ENCODE measurements at places on chromosomes 7 and 10. TPM values are rescaled to one million over a fixed set of nuclear protein-coding genes. Genes with fewer than 3 reads are reported as not detected.
A peak's percentile ranks its signal among the peaks of the same experiment; 100 is the strongest.

DNA sequence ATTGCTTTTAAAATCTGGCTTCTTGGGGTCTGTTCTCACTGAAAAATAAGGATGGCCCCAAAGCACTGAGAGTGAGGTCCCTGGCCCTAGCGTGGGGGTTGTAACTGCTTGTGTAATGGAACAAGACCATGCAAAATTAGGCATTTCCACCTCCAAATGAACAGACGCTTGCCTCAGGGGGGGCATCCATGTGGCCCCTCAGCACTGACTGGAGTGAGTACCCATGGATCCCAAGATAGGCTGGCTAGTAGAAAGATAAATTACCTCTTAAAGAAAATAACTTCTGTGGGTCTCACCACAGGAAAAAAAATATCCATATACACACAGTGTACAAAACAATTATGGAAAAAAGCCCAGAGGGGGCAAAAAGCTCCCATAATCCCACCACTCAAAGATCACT lies 15.2 kb upstream of the CPA1 start:
- no peaks in the 10 kb centered on the region for H3K27me3 ChIP-seq
- no peak overlapping the region for H3K4me3 ChIP-seq
- no peak for DNase-seq
- H3K36me3 ChIP-seq = no peaks in the 10 kb centered on the region

POLR2J2 gene
- total RNA-seq = 0.45 TPM

GRCh38 chr7:45136106-45137060 lies 21.2 kb upstream of the RAMP3 start:
- no peaks in the 10 kb centered on the region for H3K36me3 ChIP-seq
- H3K4me3 ChIP-seq = no peak overlapping the region
- DNase-seq = no peak

GRCh38 chr10:75234683-75235374 lies 928 bp downstream of the COMTD1 start:
- DNase-seq = no peak
- H3K4me3 ChIP-seq = peak overlapping the region; percentile 91
- H3K36me3 ChIP-seq = peaks cover 24% of the 10 kb centered on the region
- no peaks in the 10 kb centered on the region for H3K27me3 ChIP-seq
- H3K4me1 ChIP-seq = peaks cover 38% of the 10 kb centered on the region
- peak overlapping the region; percentile 93 for H3K27ac ChIP-seq

ATG9B gene
- 0.42 TPM for total RNA-seq

GRCh38 chr10:80580638-80581468 lies 43.2 kb downstream of the SH2D4B start:
- H3K4me1 ChIP-seq = no peaks in the 10 kb centered on the region
- H3K27me3 ChIP-seq = no peaks in the 10 kb centered on the region
- no peaks in the 10 kb centered on the region for H3K36me3 ChIP-seq

DNA sequence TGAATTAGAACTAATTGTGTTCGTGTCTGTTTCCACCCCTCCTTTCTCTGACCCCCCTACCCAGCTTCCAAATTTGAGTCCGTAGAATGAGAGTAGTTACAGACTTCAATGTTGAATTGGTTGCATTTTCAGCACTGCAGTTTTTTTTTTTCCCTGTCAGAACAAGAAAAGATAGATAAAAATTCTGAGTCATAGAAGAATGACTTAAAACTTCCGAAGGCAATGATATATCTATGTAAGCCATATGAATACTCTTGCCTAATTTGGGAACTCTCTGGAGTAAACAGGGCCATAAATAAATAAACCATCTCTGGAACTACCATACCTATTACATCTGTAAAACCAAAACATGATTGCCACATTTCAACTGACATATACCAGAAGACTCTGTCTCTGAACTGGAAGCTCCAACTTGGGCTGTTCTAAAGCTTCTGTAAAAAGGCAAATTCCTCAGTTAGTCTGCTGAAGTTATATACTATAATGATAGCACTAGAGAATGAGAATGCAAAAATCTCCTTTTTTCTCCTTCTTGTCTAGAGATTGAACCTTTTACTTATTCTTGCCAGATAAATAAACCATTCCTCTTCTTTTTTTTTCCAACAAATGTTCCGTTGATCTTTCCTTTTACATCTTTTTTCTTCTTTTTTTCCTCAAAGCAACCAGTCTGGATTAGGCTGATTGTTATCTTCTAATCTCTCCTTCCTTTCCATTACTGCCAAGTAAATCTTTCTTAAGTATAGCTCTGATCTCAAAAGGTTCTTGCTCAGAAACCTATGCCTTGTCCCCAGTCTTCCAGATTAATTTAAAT lies 23.5 kb downstream of the VCL start:
- H3K4me1 ChIP-seq = peaks cover 92% of the 10 kb centered on the region
- peaks cover 6% of the 10 kb centered on the region for H3K36me3 ChIP-seq
- H3K27me3 ChIP-seq = no peaks in the 10 kb centered on the region
- DNase-seq = no peak

DNA sequence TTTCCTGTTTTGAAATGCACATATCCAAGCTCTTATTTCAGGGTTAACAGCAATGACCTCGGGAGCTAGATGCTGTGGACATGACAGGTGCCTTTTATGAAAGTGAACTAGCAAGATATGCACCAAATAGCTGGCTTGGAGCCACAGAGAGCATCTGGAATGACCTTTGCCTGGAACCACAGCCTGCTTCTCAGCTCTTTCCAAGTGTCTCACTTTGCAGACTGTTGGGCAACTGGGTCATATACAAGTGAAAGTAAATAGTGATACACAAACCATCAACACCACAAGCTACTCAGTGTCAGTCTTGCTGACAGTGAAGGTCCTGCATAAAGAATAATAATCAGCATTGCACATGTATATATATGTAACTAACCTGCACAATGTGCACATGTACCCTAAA lies 183.5 kb downstream of the RNF133 start:
- DNase-seq = no peak
- H3K27ac ChIP-seq = no peak overlapping the region
- H3K36me3 ChIP-seq = no peaks in the 10 kb centered on the region

ADCY1 gene
- total RNA-seq = 0.42 TPM

DNA sequence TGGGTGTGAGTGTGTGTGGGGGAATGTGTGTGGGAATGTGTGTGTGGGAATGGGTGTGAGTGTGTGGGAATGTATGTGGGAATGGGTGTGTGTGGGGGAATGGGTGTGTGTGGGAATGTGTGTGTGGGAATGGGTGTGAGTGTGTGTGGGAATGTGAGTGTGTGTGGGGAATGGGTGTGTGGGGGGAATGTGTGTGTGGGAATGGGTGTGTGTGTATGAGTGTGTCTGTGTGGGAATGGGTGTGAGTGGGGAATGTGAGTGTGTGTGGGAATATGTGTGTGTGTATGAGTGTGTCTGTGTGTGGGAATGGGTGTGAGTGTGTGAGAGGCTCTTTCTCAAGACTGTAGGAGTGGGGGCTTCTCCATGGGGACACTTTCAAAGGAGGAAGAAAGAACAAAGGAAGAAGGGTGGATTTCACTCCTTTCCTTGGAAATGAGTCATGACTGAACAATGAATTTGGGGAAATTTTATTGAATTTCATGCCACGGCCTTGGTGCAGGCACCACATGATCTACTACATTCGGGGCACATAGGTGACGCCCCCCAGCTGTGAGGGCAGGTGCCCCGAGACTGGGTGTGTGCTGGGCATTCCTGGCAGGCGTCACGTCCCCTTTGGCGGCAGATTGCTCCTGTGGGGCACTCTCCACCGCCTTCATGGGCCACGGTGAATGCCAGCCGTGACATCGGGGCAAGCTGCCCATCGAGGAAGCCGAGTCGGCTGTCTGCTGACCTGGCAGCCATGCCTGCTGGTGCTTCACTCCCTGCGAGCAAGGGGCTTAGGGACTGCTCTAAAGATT lies 88.8 kb upstream of the INSIG1 start:
- peak overlapping the region; percentile 68 for H3K27ac ChIP-seq
- peaks cover 7% of the 10 kb centered on the region for H3K4me1 ChIP-seq
- H3K4me3 ChIP-seq = no peak overlapping the region
- no peak for DNase-seq
- no peaks in the 10 kb centered on the region for H3K36me3 ChIP-seq
- no peaks in the 10 kb centered on the region for H3K27me3 ChIP-seq

NUDT5 gene
- total RNA-seq = 19.9 TPM

- H3K4me3 ChIP-seq = no peak overlapping the region
- no peak overlapping the region for H3K27ac ChIP-seq
- no peaks in the 10 kb centered on the region for H3K36me3 ChIP-seq
- no peaks in the 10 kb centered on the region for H3K27me3 ChIP-seq
- no peak for DNase-seq
- no peaks in the 10 kb centered on the region for H3K4me1 ChIP-seq
Observed at GRCh38 chr10:131077724-131078123, 233.8 kb downstream of the TCERG1L start.

RPEL1 gene
- total RNA-seq = not detected

FAM237B gene
- total RNA-seq = not detected

DNA sequence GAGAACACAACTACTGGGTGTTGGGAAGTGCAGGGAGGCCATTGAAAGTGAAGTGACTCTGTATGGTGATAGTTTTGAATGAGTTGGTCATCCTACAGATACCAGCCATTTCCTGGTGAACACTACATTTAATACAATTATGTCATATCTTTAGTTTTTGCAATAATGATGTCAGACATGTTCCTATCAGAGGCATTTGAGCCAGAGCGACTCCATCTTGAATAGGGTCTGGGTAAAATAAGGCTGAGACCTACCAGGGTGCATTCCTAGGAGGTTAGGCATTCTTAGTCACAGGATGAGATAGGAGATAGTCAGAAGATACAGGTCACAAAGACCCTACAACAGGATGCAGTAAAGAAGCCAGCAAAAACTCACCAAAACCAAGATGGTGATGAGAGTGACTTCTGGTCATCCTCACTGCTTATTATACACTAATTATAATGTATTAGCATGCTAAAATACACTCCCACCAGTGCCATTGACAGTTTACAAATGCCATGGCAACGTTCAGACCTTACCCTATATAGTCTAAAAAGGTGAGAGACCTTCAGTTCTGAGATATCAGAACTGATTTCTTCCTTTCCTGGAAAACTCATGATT lies 28.2 kb downstream of the ADK start:
- DNase-seq = no peak
- no peaks in the 10 kb centered on the region for H3K27me3 ChIP-seq
- H3K4me3 ChIP-seq = no peak overlapping the region
- H3K4me1 ChIP-seq = peaks cover 19% of the 10 kb centered on the region
- H3K36me3 ChIP-seq = no peaks in the 10 kb centered on the region
- no peak overlapping the region for H3K27ac ChIP-seq

GRCh38 chr7:125391921-125392320 lies 462.3 kb upstream of the POT1 start:
- no peak for DNase-seq
- H3K27me3 ChIP-seq = no peaks in the 10 kb centered on the region
- no peak overlapping the region for H3K27ac ChIP-seq
- H3K36me3 ChIP-seq = no peaks in the 10 kb centered on the region
- no peaks in the 10 kb centered on the region for H3K4me1 ChIP-seq

GRCh38 chr7:132607656-132608055 lies 31.4 kb upstream of the PLXNA4 start:
- no peak for DNase-seq
- no peaks in the 10 kb centered on the region for H3K27me3 ChIP-seq
- no peak overlapping the region for H3K27ac ChIP-seq

DNA sequence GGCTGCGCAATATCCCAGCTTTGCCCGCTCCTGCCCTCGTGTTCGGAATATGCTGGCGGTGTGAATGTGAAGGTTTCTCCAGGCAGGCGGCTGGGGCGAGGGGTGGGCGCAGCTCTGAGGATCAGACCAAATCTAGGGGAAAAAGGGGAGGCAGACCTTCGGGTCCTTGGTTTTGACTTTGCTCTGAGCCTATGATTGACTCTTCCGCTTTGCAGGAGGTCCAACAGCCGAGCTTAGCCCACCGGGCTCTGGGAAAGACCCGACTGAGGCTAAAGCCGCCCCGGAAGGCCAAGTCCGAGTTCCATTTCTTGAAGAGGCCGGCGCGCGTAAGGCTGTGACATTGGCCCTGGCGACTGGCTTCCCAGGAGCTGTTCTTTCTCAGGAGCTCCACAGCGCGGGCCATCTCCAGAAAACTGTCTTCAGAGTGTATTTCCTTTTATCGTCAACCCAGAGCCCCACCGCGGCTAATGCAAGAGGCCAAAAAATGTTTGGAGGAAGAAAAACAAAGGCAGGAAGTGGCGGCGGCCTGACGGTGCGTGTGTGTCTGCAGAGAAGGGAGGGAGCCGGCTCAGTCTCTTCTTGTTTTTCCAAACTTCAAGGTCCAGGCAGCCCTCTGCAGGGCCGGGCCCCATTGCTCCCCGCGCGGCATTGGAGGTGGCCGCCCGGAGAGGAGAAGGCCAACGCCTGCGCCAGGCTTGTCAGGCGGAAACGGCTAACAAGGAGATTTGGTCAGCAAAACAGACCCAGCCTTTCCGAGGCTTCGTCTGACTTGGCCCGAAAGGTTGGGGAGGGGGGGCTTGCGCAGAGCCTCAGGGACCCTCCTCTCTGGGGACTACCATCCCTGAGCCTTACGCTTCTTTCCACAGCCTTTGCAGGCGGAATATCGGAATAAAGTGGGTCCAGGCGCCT lies 3.6 kb upstream of the HOXA11 start:
- no peak for DNase-seq
- H3K36me3 ChIP-seq = no peaks in the 10 kb centered on the region
- peaks cover 9% of the 10 kb centered on the region for H3K27me3 ChIP-seq
- peaks cover 44% of the 10 kb centered on the region for H3K4me1 ChIP-seq

DNA sequence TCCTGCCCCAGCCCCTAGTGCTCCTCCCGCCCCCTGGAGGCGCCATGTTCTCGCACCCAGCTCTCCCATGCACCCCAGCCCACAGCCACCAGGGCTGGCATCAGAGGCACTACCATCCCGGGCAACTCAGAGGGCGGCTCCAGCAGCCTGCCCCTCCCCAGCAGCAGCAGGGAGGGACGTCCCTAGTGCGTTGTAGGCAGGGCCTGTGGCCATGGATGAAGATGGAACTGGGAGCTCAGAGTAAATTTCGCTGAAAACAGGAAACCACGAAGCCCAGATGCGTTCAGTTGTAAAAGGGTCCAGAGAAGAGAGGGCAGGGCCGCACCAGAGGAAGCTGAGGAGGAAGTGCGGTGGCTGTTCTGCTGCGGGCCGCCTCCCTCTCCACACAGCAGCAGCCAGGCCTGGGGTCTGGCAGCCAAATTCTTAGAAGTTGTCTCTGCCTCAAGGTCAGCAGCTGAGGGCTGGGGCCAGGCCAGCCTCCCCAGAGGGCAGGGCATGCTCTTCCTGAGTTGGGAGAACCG lies 24.6 kb downstream of the VSIR start:
- no peak overlapping the region for H3K4me3 ChIP-seq
- peaks cover 76% of the 10 kb centered on the region for H3K4me1 ChIP-seq
- H3K27ac ChIP-seq = peak overlapping the region; percentile 69
- no peaks in the 10 kb centered on the region for H3K27me3 ChIP-seq
- peak; percentile 94 for DNase-seq
- peaks cover 43% of the 10 kb centered on the region for H3K36me3 ChIP-seq

- no peak overlapping the region for H3K27ac ChIP-seq
- H3K36me3 ChIP-seq = no peaks in the 10 kb centered on the region
- H3K4me1 ChIP-seq = peaks cover 29% of the 10 kb centered on the region
- no peaks in the 10 kb centered on the region for H3K27me3 ChIP-seq
Observed at GRCh38 chr7:96285579-96285978, 36.3 kb downstream of the SLC25A13 start.

- peak; percentile 88 for DNase-seq
- H3K36me3 ChIP-seq = peaks cover 4% of the 10 kb centered on the region
- H3K4me3 ChIP-seq = no peak overlapping the region
- H3K27me3 ChIP-seq = no peaks in the 10 kb centered on the region
Observed at GRCh38 chr7:149884016-149884415, 10.2 kb downstream of the ATP6V0E2 start.

Measured in esophagus muscularis mucosa (tissue), 4 donors.